ENCODE measurements at places on chromosomes 5 and 9.

DNA sequence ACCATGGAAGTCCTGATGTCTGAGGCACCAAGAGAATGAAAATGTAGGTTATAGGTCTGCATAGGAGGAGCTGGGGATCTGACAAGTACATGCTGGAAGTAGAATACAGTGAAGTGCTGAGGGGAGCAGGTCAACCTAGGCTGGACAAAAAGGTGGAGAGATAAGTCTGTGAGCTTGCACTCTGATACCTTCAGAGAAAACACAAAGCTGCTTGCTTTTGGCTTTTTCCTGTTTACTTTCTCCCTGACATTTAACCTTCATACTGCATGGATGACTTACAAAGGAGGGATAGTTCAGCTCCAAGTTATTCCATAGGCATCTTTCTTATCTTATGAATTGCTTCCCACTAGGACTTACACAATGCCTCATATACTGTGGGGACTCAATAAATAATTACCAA lies 256.7 kb upstream of the NREP start:
- DNase-seq = no peak

DNA sequence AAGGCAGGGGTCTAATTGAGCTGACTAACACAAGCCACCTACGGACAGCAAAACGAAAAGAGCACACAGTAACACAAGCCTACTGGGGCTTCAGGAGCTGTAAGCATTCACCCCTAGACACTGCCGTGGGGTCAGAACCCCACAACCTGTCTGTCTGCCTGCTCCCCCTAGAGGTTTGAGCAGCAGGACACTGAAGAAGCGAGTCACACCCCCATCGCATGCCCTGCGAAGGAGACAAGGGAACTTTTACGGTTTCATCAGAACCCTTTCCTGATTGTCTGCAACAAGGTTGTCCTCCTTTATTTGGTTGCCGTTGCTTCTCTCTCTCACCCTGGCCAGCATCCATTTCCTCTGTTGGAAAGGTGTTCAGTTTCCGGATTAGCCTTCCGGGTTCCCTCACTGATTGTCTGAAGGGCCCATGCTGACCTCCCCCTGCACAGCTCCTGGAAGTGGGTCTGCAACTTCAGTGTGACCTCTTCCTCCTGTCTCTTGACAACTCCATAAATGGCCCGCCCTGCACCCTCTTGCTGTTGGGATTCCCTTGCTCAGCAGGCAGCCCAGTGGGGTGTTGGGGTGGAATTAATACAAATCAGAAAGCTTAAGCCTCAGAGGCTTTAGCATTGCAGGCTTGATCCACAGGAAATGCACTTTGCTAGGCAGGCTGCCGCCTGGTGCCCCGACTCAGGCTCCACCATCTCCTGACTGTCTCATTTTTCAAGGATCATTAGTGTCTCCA lies 258.9 kb upstream of the TLE4 start:
- no peak for DNase-seq

DNA sequence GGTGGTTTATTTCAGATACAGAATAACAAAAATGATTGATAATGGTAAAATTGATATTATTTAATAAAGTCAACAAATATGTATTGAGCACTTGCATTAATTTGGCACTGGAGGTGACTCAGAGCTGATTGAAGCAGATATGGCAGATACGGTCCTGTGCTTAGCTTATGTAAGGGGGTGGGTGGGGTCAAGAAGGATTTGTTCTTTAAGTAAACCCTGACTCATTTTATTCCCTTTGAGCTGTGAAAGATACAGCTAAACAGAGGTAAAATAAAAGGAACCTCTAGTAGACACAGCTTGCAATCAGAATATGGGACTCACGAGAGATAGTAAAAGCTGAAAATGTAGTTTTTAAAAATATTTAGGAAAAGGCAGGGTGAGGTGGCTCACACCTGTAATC lies 201.3 kb upstream of the CLINT1 start:
- no peak for DNase-seq

GRCh38 chr9:36169166-36169565 lies at the start of gene CCIN:
Gene CCIN, plus strand, starts transcription at chr9:36169388. Its CDS starts 115 bp downstream, at chr9:36169503.
- no peak for DNase-seq

DNA sequence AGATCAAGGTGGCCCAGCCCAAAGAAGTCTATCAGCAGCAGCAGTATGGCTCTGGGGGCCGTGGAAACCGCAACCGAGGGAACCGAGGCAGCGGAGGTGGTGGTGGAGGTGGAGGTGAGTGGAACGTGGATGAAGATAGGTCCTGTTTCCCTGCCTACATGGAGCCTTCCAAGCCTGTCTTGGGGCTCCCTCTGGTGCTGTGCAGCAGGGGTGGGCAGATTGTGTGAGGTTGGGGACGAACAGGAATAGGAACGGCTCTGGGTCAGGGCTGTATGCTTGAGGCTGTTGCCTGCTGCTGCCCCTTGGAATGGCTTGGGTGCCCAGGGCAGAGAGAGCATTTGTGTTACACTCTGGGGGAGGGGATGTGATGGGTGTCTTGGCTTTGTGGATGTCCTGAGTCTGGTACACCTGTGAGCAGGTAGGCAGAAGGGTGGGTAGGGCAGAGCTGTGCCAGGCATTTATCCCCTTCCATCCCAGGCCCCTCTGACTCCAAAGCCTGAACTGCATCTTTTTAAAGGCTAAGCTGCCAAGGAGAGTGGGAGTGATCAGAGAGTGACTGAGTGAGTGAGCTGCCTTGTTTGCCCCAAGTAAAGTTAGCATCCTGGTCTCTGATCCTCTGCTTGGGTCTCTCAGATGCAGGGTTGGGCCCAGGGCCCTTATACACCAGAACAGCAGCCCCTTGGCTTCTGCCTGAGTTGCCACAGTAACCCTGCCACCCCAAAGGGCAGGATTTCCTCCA lies 5.2 kb downstream of the HNRNPAB start:
- DNase-seq = no peak

- no peak for DNase-seq
Measured at GRCh38 chr9:93071464-93071863, 13.0 kb downstream of the SUSD3 start.

DNA sequence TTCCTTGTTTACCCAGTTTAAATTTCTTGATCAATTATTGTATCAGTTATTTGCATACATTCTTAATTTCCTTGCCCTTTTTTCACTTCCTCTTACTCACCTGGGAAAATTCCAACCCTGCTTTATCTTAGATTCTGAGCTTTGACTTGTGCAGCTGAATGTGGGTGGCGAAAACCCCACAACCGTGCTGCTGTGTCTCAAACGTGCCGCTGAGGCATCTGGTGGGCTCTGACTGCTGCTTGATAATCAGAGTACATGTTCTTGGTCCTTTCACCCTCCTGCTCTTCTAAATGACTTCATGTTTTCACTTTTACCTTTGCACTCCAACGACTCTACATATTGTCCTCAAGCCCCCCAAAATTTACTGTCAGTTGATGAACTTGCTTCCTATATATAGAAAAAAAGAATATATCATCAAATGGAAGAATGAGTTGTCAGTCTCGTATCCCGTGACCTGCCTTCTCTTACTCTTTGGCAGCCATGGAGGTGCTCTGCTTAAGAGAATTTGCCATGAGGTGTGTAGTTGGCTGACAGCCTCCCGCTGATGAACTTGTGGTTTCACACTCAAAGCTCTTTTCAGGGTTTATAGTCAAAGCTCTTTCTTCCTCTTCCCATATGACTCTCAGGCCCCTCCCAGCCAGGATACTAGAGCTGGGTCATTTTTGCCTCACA lies 14.0 kb upstream of the JAK2 start:
- no peak for DNase-seq

DNA sequence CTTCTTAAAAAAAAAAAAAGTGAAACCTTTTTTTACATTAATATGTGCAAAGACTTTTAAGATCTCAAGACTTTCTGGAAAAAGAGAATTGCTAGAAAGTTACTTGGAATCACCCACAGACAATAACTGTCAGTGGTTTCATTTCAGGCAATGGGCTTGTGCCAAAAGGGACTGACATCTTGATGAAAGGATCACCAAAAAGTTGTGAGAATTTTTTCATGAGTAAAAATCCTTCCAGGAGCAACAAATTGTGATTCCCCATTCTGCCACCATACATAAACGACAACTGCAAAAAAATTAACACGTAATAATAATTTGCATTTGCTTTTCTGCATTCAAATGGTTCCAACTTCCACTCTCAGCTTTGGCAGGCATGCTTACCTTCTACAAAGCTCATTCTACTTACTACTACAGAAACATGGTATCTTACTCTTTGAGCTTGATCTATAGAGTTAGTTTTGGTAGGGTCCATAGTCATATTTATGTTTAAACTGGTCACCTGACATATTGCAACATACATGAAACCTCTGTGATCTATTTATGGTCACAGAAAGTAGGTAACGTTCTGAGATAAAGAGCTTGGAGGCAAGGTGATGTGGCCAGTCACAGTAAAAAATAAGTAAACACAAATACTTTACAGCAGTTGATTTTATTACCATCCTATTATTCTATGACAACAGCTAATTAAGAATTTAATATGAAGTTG lies 3.0 kb downstream of the NREP start:
- DNase-seq = no peak

- no peak for DNase-seq
Measured at GRCh38 chr5:155676967-155677366, 650.0 kb upstream of the SGCD start.

DNA sequence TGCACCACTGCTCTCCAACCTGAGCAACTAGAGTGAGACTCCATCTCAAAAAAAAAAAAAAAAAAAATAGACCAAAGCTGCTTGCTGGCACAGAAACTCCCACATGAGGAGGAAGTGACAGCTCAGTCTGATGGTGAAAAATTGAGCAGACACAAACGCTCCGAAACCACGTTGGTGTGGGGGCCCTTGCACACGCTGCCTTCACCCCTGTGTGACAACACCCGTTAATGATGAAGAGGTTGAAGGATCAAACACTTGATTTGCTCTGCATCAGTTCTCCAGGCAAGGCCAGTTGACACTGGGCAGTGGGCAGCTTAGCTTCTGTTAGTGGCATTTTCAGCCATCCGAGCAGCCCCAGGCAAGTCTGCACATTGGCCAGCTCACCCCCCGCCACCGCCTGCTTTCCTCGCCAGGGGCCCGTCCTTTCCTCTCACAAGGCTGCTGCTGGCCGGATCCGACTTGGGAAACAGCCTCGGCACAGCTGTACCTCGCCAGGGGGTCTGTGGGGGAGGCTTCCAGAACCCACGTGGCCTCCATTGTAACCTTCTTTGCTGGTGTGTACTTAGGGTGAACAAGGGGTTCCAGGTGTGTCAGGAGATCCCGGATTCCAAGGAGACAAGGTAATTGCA lies 79.8 kb downstream of the COL27A1 start:
- no peak for DNase-seq

DNA sequence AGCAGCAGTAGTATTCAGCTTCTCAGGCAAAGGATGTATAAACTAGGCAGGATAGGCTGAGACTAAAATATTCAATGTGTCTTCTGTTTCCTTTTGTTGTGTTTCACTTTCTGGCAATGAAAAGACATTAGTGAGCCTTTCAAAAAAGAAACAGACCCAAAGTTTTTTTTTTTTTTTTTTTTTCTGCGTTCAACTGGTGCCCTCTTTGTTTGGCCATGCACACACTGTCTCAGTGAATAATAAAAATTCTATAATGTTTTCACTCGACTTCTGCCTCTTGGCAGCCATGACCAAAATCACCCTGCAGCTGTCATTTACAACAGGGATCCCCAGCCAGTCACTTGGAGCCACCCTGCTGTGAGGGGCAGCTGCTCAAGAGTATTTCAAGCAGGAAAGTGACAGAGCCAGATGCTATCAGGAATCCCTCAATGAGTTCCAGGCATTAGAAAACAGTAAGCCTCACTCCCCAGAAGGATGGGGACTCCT lies 44.0 kb upstream of the MAN2A1 start:
- no peak for DNase-seq

DNA sequence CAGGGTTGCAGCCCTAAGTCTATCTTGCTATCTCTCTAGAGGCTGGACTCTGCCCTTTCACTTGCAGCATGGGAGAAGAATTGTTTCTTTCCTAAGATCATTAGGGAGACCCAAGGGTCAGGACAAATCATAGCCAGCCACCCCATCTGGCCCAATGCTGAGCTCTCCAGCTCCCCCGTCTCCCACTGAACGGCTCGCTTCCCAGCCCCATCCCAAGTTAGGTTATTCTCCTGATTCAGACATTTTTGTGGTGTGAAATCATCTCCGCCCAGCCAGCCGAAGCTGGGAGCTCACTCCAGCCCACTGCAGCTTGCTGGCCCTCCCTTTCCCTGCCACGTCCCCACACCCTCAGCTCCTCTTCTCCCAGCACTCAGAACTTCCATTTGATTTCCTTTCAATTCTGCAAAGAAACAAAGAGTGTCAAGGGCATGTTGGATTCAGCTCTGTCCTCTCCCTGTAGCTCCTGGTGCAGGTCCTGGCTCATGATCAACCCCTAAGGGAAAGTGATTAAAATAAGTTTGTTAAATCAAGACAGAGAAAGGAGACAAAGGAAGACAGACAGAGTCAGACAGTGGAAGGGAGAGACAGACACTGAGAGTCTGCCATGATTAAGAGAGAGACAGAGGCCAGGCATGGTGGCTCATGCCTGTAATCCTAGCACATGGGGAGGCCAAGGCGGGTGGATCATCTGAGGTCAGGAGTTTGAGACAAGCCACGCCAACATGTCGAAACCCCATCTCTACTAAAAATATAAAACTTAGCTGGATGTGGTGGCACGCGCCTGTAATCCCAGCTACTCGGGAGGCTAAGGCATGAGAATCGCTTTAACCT lies 12.6 kb upstream of the SPARC start:
- DNase-seq = no peak
